ENCODE measurements at places on chromosomes 13 and 19.

GRCh38 chr13:32902874-32903273, 113.3 kb upstream of the KL start:
- DNase-seq, result no peak

DNA sequence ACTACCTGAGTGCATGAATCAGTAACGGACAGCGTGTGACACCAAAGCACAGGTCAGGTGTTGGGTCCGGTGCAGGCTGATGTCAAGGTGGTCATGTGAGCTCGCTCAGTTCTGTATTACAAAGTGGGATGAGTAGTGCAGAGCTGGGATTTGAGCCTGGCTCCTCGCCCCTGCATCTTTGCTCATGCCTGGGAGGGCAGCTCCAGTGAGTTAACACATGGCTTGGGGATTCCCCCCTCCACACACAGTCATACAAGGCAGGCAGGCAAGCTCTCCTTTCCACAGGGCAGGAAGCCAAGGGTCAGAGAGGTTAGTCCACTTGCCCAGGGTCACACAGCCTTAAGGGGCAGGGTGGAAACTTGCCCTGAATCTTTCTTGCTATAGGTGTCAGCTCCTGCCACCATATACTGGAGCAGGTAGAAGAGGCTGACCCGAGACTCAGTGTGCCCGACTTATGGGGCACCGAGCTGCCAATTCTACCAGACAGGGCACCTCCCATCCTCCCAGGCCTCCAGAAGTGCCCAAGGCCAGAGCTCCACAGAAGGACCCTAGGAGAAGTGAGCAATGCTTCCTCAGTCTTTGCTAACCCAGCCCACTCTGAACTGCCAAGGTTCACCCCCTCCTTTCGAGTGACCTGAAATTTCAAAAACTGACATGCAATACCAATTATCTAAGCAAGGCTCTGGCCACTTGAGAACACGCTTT, 35.4 kb downstream of the ZNF787 start:
- no peak for DNase-seq

- no peak for DNase-seq
Measured at GRCh38 chr13:39960191-39960590, 304.7 kb downstream of the COG6 start.

DNA sequence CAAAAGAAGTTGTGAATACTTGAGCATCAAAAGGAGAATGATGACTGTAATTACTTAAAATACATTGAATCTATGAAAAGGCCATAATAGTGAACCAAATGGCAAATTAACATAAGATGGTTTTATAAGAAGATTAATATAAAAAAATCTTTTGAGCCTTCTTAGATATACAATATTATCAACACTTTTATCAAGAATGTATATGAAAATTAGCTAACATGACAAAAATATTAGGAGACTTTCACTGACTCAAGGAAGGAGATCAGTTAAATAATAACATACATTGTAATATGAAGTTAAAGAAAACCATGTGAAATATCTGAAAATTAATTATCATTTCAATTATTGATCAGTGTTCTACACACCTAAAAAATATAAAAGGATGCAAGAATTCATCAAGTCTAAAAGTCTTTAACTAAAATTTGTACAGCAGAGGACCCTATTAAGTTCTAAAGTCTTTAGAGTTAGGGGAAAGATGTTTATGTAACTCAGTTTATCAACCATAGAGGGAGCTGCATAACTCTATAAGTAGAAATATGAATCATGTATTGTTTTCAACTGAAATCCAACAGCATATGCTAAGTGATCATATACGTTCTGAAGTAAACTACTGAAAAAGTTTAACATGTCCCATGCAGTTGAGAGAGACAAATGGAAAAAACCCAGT, 756.1 kb upstream of the MIR17HG start:
- no peak for DNase-seq

- no peak for DNase-seq
Measured at GRCh38 chr13:51590231-51590970, 6.1 kb downstream of the WDFY2 start.

DNA sequence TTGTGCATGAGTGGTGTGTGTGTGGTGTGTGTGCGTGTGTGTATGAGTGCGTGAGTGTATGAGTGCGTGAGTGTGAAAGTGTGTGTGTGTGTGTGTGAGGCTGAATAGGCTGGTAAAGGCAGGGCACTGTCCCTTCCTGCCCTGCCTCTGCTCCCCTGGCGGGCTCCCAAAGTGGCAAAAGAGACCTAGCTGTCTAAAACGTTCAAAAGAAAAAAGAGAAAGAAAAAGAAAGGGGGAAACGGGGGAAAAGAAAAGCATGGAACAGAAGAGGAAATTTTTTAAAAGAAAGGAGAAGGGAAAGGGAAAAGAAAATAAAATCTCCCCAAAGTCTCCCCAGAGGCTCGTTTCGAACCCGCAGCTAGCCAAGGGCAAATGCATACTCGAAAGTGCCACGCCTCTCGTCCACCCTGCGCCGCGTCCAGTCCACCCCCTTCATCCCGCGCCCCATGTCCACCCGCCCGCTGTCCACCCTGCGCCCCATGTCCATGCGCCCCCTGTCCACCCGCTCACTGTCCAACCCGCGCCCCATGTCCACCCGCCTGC, 37.0 kb upstream of the FLT1 start:
- DNase-seq, result no peak

- DNase-seq, result no peak
Measured at GRCh38 chr19:57047743-57048142, 72.0 kb upstream of the USP29 start.

DNA sequence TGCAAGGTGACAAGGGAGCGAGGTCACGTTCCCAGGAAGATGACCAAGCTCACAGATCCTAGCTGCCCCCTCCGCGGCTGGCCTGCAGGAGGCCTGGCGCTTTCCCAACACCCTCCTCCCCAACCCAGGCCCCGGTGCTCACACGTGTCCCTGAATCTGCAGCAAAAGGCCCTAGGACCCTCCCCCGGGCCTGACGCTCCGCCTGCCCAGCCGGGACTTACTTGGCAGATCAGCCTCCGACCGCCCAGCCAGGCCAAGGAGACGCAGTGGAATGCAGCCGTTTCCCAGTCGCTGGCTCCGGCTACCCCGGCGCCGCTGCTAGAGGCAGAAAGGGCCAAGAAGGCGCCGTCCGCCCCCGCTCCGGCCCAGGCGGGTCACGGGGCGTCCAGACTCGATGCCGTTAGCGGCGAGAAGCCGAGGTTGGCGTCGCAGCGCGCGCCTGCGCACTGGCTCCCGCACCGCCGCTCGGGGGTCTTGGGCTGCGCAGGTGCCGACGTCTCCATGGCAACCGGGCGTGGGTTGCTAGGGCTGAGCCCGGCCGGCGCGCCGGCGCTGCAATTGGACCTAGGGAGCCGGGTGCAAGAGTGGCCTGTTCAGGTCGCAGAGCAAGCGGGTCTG, at the start of gene PNMA8A:
Gene PNMA8A, minus strand, starts transcription at position 448 of the 618 bp plus-strand sequence. CDS start 528 bp downstream, outside the sequence.
- no peak for DNase-seq

DNA sequence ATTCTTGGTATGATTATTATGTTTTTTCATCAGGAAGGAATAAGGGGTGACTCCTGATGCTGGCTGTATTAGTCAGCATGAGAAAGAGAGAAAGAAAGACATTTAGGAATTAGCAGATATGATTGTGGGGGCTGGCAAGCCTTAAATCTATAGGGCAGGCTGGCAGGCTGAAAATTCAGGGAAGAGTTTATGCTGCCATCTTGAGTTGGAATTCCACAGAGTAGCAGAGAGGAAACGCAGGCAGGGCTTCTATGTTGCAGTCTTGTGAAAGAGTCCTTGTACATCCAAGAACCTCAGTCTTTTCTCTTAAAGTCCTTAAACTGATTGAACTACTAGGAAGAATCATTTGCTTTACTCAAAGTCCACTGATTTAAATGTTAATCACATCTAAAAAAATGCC, 262.7 kb upstream of the SLC10A2 start:
- no peak for DNase-seq

DNA sequence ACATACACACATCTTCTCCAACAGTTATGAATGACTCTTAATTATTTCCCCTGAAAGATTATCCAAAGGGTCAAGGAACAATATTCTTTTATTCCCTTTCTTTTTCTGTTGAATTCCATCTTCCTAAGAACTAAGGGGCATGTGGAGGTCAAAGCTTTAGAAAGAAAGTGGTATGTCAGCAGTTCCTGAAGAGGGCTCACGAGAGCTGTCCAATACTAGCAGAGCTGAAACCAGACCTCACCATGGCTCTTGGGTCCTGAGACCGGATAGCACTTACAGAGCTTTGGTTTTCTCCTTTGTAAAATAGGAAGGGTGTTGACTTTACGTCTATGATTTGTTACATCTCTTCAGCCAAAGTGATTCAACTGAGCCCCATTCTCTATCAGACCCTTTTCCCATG, 109.8 kb upstream of the FREM2 start:
- no peak for DNase-seq

- no peak for DNase-seq
Measured at GRCh38 chr13:68046903-68047302, 816.8 kb upstream of the PCDH9 start.

DNA sequence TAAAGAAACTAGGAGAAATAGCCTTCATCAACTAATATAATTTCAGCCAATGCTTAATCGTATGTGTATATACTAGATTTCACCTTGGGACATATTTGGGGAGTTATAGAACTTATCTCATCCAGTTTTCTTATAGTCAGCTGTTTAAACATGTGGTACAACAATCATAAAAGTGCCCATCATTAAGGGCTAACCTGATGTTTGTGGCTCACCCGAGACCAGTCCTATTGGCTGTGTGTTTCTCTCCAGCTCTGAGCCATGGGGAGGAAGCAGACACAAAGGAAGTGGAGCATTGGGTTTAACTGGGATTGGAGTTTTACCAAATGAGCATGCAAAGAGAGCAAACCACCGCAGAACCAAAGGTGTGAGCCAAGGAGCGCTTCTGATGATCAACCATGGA, 114.3 kb upstream of the KLF12 start:
- DNase-seq, result no peak

DNA sequence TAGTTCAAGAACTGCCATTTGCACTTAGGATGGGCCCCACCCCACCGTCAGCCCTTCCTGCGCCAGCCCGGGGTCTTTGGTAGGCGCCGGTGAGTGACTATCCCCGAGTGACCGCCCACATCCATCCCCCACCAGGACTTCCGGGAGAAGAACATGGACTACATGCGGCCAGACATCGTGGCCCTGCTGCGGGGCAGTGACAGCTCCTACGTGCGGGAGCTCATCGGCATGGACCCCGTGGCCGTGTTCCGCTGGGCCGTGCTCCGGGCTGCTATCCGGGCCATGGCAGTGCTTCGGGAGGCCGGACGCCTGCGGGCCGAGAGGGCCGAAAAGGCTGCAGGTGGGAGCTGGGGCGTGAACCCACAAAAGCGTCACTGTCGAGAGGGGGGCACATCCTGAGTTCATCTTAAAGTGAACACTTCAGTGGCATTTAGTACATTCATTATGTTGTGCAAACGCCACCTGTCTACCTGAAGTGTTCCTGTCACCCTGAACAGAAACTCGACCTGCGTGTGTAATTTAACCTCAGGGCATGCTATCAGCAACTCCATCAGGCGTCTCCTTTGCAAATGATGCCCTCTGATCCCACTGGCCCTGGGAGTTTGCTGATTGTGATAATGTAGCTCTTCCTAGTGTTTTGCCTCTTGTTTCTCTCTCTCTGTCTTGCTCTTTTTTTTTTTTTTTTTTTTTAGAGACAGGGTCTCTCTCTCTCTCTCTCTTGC, 42.4 kb upstream of the USE1 start:
- no peak for DNase-seq

- DNase-seq, result no peak
Measured at GRCh38 chr19:46082728-46083050, 41.8 kb downstream of the IGFL3 start.

DNA sequence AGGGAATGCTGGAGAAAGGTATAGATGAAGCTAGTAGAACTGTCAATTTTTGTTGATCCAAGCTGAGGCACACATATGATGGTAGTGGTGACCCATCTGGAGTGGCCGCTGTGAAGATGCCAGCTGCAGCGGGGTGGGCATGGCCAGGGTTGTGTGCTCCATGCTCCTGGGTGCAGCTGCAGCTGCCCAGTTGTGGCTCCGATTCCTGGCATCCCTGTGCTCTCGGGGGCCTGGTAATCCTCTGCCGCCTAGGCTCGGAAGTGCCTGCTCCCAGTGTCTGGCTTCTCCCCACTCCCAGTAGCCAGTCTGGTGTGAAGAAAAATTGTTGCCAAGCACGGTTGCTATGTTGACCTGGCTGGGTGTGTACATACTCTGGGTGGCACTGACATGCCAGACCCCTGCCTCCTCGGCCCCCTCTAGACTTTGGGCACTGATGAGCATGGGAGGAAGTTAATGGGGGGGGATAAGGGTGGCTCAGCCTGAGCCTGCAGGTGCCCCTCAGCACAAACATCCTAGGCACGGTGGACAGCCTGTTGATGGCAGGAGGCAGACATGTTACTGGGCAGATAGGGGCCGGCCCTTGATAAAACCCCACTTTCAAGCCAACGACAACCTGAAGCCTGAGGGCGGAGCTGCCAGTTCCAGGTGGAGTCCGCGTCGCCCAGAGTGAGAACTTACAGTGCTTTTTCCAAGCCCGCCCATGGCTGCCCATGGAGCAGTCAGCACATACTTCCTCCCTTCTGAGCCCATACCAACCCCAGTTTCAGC, 1400.7 kb downstream of the PCDH9 start:
- no peak for DNase-seq

GRCh38 chr13:67515895-67516294, 285.8 kb upstream of the PCDH9 start:
- no peak for DNase-seq

- DNase-seq, result no peak
Measured at GRCh38 chr13:36261976-36262375, 35.6 kb downstream of the CCDC169 start.

DNA sequence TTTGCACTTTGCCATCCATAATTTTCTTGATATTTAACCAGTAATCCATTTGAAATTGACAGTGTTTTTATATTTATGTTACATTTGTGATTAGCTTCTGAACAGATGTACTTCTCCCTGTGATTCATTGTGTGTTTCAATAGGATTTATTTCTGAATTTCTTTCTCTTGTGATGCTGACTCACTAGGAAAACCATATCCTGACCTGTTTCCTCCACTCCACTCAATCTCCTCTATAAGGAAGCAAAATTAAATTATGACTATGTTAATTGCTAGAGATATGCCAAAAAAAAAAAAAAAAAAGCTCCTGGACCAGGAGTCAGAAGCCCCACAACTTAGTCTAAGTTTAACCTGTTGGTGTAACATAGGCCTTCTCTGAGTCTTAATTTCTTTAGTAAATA, 614.6 kb upstream of the SPRY2 start:
- no peak for DNase-seq

DNA sequence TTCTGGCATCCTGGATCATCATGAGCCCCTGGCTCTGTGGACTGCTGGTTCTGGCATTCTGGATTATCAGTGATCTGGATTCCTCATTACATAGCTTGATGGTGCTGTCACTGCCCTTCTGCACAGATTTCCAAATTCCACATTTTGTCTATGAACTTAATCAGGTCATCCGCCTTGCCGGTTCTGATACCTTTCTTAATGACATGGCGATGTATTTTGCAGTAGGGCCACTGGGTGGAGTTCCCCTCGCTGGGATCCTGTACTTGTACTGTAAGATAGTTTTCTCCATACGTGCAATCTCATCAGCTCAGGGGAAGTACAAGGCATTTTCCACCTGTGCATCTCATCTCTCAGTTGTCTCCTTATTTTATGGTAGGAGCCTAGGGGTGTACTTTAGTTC, 24.4 kb upstream of the OR7C2 start:
- no peak for DNase-seq
